GM12878 (cell line): ENCODE measurements at places on chromosomes 2 and 18. TPM values are rescaled to one million over a fixed set of nuclear protein-coding genes. Genes with fewer than 3 reads are reported as not detected.

The RMND5A gene
- total RNA-seq, result 25.5 and 28.2 TPM in 2 replicates

DNA sequence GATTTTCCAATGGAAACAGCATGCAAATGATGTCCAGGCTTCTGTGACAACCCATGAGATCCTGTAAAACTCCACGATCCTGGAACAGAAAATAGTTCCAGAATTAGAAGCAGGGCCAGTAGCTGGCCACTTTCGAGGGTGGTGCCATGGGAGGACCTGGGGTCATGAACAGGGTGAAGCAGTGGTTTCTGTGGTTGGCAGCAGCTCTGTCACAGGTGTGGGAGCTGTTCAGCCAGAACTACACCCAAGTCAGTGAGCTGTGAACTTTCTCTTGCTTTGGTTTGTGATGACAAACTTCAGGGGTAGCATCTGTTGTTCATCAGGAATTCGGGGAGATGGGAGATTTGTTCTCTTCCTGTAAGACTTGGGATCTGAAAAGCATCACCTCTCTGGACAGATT, 314.4 kb upstream of the NT5C1B start:
- H3K4me3 ChIP-seq, result no peak overlapping the region
- no peak for DNase-seq
- no peaks in the 10 kb centered on the region for H3K36me3 ChIP-seq
- H3K27ac ChIP-seq, result no peak overlapping the region
- H3K4me1 ChIP-seq, result peaks cover 10% of the 10 kb centered on the region
- H3K27me3 ChIP-seq, result no peaks in the 10 kb centered on the region

DNA sequence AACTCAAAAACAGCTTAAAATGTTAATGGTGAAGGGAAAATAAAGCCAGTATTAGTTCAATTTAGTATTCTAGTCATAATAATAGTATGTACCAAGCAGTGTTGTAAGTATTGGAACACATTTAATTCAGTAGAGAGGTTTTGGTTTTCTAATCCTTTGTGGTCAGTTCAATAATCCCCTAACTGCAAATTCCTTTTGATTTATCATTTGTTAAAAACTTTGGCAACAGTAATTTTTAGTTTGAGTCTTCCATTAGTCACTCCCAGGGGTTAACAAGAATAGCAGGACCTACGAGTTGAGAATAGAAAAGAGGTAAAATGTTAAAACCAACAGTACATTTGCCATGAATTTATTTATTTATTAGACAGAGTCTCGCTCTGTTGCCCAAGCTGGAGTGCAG, 10.7 kb downstream of the MRPL44 start:
- no peak for DNase-seq
- no peaks in the 10 kb centered on the region for H3K4me1 ChIP-seq

DNA sequence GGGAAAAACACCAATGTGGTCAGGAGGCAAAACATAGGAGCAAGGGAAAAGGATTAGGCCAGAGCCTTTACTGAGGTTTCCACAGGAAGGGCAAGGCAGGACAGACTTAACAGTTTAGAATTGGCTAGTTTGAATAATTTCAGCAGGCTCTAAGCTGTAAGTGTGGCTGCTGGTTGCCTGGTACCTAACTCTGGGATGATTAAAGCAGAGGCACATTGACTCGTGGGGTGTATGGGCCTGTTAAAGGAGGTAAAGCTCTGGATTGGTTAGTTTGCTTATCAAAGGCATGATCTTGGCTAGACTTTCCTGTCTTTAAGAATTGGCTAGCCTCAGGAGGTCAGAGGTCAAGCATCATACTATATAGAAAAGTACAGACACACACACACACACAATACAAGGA, 132.6 kb downstream of the SPAG16 start:
- no peak overlapping the region for H3K27ac ChIP-seq
- no peak overlapping the region for H3K4me3 ChIP-seq
- no peak for DNase-seq
- no peaks in the 10 kb centered on the region for H3K36me3 ChIP-seq

DNA sequence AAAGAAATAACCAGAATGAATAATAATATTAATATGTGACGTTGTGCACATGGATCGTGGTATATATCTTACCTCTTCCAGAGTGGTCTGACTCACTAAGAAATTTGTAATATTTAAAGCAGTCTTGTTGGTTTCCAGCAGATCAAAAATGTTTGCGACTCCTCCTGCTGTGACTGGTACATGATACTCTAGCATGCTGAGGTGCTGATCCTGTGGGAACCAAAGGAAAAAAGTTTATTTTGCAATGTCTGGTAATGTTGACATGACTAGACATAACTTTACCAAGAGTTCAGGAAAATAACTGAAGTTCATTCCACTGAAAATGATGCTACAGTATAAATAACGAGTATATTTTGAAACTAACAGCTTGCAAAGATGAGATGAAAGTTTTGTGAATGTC, 124.5 kb upstream of the BARD1 start:
- H3K27ac ChIP-seq, result no peak overlapping the region
- DNase-seq, result no peak
- H3K27me3 ChIP-seq, result no peaks in the 10 kb centered on the region
- no peaks in the 10 kb centered on the region for H3K4me1 ChIP-seq
- H3K4me3 ChIP-seq, result no peak overlapping the region
- no peaks in the 10 kb centered on the region for H3K36me3 ChIP-seq

DNA sequence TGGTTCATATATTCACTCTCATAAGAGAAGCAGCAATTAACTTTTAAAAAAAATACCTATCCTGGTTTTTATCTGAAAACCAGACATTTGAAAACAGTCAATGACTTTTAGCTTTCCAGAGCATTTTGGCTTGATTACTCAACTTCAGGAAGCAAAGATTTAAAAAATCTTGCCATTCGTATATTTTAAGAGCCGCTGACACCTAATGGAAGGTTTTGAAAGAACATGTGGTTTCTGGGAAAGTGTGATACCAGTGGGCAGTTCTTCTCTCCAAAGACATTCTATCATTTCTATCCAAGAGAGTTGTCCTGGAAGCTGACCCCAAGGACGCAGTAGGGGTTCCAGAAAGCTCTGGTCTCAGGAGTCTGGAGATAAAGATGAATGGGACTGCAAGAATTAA, 234.7 kb downstream of the TTC32 start:
- no peak overlapping the region for H3K4me3 ChIP-seq
- no peaks in the 10 kb centered on the region for H3K4me1 ChIP-seq
- no peaks in the 10 kb centered on the region for H3K27me3 ChIP-seq
- H3K36me3 ChIP-seq, result no peaks in the 10 kb centered on the region
- no peak overlapping the region for H3K27ac ChIP-seq
- DNase-seq, result no peak
